Brain (organoid and tissue), 16 donors: ENCODE measurements at places on chromosomes 13 and 19.

DNA sequence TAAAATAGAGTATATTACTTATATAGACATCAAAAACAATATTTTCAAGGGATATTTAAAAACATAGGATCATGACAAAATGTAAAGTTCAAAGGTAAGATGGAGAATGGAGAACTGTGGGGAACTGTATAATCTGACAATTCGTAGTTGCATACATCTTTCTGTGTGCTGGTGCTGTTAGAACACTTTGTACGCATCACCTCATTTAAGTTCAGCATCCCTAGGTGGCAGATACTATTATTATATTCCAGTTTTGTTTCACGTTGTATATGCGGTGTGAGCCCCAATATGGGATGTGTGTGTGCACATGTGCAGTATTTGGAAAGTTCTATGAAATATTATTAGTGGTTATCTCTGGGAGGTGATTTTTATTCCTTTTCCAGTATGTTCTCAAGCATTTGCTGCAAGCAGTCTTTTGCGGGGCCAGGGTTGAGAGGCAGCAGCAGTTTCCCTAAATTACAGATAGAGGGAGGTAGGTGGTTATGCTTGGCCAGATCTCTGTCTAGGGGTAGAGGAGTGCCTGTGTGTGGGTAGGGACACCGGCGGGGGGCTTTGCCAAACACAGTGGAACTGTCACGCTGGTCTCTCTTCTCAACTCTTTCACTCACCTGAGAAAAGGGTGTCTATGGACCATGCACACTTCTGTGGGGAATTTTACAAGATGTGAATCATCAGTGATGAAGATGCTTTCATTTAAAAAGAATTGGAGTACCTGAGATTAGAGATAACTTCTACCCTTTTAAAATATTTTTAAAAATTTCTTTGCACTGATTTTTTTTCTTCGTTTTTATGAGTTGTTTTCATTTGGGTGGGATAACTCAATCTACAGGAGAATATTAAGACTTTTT, 55.6 kb upstream of the ALOX5AP start:
- peak; percentile 59 for DNase-seq

DNA sequence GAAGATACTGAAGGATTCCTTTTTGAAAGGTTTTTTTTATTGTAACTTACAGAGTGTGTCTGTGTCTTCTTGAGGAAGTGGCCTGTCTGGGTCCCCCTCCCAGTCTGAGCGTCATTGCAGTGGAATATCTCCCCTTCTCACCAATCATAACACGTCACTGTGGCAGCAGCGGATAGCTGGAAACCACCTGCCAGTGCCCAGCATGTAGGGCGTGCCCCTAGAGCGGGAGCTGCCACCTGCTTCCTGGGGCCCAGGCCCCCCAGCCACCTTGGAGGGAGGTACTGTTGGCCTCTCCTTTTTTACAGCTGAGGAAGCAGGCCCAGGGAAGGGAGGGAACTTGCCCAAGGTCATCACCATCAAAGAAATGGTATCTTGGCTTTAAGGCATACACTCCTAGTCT, 4.6 kb upstream of the DNM2 start:
- DNase-seq = no peak

DNA sequence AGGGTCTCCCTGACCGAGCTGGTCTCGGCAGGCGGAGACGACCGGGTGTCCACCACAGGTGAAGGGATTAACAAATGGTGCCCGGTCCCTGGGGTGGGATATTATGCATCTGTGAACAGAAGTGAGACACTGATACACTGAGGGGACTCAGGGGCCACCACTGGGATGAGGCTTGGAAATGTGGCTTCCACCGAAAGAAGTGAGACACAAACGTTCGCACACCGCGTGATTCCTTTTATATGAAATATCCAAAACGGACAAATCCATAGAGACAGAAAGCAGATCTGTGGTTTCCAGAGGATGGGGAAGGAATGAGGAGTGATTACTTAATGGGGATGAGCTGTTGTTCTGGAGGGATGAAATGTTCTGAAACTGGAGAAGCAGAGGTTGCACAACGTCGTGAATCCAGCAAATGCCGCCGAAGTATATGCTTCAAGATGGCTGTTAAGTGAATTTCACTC, 47.5 kb downstream of the C13orf46 start:
- DNase-seq = no peak

DNA sequence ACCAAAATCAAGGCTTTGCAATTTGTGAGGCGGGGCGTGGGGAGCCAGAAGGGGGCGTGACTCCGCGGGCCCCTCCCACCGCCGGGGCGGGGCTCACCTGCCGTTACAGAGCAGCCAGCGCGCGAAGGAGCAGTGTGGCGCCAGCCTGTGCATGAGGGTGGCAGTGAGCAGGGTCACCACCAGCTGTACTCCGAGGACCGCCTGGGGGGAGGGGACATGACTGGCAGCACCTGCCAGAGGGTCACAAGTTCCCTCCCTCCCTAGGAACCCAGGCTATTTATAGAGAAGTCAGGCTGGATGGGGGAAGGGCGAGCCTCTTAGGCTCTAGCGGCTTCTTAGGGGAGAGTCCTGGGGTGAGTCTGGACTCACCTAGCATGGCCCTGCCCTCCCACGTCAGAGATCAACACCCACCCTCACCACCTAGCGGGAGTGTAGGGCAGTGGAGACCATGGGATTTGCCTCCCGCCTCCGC, 3.6 kb downstream of the TMEM161A start:
- no peak for DNase-seq

GRCh38 chr13:41976476-41976875, 15.6 kb upstream of the VWA8 start:
- DNase-seq = no peak

DNA sequence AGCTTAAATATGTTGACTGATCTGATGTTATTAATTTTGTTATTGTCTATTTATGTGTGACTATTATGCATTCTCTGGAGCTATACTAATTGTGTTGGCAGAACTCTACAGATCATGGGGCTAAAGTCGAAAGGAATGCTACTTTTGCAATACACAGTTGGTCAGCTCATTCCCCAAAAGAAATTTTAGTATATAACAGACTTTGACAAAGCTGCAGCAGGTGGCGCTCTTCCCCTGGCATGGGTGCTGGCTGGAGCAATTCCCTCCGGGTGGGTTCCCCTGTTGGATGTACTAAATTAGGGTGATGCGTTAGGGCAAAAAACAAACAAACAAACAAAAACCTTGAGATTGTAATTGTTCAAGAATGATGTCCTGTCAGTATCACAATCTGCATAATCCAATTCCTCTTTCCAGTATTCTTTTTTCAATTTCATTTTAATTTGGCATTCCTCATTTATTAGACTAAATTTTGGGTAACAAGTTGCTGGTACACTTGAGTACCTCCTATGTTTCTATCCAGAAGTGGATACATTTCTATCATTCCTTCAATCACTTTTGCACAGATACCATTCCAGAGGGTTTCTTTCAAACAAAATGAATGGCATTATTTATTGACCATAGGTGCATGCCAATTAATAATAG, 322.8 kb upstream of the EDNRB start:
- DNase-seq = peak; percentile 56

DNA sequence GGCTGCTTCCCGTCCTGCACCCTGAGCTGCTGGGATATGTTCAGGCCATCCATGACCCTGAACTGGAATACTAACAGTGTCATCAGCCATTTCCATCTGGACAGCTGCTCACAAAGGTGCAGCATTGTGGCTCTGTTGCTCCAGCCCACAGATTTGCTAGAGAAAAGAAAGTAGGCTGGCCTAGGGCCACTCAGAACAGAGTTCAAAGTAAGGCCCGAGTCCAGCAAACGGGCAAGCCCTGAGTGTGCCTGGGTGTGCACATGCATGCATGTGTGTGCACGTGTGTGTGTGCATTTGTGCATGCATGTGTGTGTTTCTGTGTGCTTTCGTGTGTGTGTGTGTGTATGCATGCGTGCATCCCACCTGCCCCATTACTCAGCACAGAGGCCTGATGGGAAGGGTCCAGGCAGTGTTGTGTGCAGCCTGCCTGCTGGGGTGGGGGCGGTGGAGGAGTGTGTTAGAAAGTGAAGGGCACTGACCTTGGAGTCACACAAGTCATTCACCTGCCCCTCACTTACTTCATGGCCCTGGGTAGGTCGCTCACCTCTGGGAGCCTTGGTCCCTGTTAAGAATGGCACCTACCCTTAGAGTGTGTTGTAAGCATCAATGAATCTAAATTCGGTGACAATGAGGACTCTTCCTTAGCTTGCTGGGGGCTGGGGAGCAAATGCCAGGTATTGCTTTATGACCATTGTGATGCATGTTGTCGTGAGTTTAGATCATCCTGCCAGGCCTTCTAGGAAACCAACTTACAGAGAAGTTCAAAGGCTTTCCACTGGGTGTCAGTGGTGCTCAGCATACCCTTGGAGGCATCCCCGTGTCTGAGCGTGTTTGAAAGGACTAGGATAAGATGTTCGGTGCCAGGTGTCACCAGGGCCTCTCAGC, 53.2 kb downstream of the GPR12 start:
- DNase-seq = peak; percentile 87

GRCh38 chr13:57862879-57863278, 231.3 kb downstream of the PCDH17 start:
- no peak for DNase-seq

- no peak for DNase-seq
Observed at GRCh38 chr19:3239367-3239766, 14.9 kb downstream of the CELF5 start.

DNA sequence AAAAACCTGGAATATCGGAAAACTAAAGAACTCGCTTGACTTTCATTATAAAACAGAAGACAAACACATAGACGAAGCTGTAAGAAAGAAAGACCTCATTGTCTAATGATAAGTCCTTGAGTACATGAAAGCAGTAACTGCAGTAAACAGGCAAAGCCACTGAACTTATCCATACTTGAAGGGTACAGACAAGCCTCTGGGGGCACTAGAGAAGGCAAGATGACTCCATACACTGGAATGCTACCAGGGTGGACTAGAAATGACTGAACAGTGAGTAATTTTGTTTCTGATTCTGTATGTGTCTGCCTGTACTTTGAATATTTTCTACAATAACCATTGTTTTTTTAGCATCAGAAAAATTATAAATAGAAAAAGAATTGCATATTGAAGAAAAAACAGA, 507.9 kb downstream of the UQCRFS1 start:
- DNase-seq = peak; percentile 15

- no peak for DNase-seq
Observed at GRCh38 chr13:21297447-21297846, 121.0 kb downstream of the MRPL57 start.

DNA sequence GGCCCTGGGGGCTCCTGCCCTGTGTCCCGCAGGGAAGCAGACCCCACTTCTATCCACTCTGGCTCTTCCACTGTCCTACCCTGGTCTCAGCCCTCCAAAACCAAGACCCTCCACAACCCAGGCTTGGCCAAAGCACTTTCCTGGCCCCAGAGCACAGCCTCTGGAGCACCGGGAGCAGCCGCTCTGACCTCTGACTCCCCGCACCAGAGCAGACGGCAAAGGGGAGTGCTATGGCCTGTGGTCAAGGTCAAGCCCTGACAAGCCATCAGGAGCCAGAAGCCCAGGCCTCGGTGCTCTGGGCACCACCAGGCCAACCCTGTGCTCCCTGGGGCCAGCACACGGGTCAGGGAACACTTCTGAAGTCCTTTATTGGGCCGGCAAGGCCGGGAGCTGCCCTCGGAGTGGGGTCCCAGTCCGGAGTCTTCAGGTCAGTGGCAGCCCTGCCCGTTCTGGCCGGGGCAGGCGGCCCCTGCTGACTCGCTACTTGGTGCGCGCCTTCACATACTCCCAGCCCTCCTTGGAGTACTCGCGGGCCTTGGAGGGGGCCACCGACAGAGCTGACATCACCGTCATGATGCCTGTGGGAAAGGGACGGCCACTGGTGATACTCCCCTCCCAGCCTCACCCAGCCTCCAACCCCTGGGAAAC, 2.1 kb downstream of the MICOS13 start:
- DNase-seq = no peak

DNA sequence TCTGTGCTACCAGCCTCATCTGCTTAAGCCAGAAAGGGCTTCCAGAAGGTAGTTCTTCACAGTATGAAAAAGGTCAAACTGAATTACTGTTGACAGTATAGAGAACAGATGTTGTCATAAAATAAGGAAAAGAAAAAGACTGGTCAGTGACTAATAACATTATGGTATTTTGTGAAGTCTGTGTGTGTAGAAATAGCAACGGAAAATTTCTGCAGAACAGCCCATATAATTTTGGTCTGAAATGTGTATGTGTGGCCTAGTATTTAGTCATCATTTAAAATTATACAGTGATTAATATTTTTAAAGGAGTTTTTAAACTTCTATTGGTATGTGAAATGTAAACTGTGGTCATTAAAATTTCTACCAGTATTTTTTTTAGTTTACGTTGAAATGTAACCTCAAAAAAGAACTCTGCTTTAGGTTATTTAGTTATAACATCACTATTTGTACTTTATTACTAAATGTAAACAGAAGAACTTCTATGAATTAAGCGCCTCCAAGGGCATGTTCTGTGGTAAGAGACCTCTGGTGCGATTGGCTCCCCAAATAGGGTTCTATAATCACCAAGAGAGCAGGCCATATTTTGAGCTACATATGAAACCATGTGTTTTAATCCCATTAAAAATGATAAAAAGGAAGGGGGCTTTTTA, 3.3 kb upstream of the GPR183 start:
- DNase-seq = no peak

GRCh38 chr19:10812902-10813404, 23.1 kb downstream of the TMED1 start:
- no peak for DNase-seq

DNA sequence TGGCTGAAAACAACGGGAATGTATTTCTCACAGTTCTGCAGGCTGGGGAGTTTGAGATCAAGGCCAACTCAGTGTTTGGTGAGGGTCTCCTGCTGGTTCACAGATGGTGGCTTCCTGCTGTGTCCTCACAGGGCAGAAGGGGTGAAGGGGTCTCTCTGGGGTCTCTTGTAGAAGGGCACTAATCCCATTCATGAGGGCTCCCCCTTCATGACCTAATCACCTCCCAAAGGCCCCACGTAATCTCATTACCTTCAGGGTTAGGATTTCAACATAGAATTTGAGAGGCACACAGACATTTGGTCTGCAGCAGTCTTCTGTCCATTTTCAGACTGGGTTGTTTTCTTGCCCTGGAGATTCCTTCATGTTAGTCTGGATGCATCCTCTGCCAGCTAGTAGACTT, 11.6 kb downstream of the ZNF444 start:
- DNase-seq = no peak

DNA sequence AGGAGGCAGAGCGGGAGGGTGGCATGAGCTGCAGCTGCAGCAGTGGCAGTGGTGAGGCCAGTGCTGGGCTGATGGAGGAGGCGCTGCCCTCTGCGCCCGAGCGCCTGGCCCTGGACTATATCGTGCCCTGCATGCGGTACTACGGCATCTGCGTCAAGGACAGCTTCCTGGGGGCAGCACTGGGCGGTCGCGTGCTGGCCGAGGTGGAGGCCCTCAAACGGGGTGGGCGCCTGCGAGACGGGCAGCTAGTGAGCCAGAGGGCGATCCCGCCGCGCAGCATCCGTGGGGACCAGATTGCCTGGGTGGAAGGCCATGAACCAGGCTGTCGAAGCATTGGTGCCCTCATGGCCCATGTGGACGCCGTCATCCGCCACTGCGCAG, 2.0 kb downstream of the EGLN2 start:
- DNase-seq = no peak

GRCh38 chr13:45700971-45701900, 884 bp upstream of the CBY2 start:
- no peak for DNase-seq

- no peak for DNase-seq
Observed at GRCh38 chr19:1129535-1129934, 25.7 kb downstream of the GPX4 start.
